ENCODE measurements at places on chromosomes 6 and 20. TPM values are rescaled to one million over a fixed set of nuclear protein-coding genes. Genes with fewer than 3 reads are reported as not detected.

DNA sequence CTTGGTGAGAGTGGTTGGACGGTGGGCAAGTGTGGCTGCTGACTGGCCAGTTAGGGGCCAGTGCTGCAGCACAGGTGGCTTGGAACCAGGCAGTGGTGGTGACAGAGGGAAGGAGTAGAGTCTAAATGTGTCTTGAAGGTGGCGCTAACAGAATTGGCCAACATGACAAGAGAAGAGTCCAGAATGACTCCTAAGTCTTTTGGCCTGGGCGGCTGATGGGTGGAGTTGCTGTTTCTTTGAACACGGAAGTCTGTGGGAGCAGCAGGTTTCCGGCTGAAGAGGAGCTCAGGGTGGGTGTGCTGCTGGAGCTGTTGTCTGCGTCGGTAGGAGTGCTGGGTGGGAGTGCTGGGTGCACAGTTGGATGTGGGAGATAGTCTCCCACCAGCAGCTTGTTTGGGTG is 10.1 kb downstream of the LSM14B start:
- DNase-seq = no peak

DNA sequence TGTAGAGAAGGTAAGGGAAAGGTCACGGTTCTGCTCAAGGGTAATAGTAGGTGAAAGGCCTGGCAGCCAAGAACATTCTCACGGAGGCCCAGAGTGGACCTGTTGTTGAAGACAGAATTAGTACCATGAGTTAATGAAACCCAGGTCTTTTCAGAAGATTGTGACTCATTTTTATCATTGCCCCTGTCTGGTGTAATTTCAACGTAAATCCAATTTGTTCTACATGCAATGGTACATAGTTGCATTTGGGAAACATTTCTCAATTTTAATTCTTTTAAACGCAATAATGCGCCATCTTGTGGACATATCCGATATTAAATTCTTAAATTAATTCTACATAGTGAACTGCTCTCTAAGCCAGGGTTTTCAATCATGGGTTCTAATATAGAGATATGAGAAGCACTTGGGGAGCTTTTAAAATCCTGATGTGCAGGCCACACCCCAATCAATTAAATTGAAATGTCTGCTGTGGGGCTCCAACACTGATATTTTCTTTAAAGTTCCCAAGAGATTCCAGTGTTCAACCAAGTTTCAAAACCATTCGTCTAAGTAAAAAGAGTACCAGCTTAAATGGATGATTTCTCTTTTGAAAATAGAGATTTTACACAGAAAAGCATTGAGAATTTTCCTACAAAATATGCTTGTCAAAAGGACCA is 257.4 kb downstream of the PLCB1 start:
- peak; percentile 44 for DNase-seq

- DNase-seq = no peak
Measured at GRCh38 chr6:15499591-15499990, 163.2 kb downstream of the DTNBP1 start.

FOXF2 gene
- total RNA-seq = not detected

PRKN gene
- total RNA-seq = 7.0 TPM

DNA sequence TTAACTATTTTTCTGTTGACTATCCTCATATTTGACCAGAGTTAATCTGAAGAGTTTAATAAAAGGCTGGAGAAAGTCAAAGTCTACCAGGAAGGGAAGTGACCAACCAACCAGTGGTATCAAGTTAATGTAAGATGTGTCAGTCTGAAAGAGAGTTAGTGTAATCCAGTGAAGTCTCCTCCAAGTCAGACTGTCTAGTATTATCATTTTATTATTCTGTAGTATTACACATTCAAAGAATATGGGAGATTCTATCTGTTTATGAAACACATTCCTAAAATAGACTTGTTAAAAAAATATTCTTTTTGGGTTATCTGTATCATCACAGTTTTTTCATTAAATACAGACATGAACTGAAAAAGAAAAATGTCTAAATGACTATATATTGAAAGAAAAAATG is 194.4 kb downstream of the BTBD9 start:
- DNase-seq = no peak

KCNQ5 gene
- 6.7 TPM for total RNA-seq

MYCT1 gene
- 33.9 TPM for total RNA-seq

DNA sequence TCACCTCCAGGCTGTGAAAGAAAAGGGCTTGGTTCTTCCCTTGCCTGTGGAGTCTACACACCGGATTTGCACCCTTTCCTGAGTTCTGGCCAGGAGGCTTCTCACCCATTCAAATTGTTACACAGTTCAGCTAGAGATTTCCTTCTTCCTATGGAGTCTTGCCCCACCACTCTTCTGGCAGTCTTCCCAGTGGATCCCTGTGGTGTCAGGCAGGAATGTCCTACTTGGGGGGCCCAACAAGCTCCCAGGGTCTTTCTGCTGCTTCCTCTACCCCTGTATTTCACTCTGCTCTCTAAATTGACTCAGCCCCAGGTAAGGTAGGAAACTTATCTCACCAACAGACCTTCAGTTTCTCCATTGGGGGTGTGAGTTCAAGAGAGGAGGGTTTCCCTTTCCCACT is 14.0 kb upstream of the CST9L start:
- no peak for DNase-seq

APCDD1L gene
- under 0.01 TPM for total RNA-seq

TFAP2A gene
- total RNA-seq = not detected
